ENCODE measurements at places on chromosomes 7 and 10.

DNA sequence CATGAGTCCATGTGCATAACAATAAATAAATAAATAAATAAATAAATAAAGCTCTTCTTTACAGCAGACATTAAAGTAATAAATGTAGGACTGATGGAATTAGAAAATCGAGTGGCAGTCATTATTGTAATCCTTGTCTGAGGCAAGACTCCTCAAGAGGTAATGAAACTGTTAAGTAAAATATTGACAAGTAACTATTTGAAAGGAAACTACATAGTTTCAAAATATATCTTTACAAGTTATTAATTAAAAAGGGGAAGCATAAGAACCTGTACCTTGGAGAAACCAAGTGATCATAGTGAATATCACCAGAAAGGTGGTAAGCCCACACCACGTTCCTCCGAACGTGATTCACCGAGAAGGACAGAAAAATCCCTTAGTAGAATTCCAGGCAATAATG lies 285.6 kb upstream of the SORCS1 start:
- DNase-seq, result no peak

DNA sequence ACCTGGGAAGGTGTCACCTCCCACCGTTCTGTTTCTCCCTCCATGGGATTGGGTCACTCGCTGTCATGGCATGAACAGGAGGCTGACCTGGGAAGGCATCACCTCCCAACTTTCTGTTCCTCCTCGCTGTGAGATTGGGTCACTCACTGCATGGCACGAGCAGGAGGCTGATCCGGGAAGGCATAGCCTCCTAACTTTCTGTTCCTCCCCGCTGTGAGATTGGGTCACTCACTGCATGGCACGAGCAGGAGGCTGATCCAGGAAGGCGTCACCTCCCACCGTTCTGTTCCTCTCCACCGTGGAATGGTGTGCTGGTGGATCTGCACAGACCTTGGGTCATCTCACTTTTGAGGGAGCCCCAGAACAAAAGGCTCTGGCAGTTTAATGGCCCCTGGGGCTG lies 239.2 kb upstream of the PRKCQ start:
- no peak for DNase-seq

DNA sequence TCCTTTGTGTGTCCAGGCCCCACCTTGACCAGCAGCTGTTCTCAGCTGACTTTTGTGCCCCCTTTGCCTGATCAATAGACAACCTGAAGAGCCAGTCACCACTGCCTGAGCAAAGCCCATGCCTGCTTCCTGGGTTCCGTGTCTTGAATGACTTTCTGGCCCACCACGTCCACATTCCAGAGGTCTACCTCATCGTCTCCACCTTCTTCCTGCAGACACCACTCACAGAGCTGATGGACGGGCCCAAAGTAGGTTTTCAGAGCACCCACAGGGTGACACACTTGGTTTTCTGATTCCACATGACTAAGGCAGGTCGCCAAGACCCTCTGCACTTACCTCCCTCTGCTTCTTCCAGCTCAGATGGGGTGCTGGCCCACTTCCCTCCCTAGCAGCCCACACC lies 126.8 kb downstream of the WDFY4 start:
- DNase-seq, result no peak

- no peak for DNase-seq
Measured at GRCh38 chr7:89401690-89402089, 606.2 kb upstream of the TEX47 start.

DNA sequence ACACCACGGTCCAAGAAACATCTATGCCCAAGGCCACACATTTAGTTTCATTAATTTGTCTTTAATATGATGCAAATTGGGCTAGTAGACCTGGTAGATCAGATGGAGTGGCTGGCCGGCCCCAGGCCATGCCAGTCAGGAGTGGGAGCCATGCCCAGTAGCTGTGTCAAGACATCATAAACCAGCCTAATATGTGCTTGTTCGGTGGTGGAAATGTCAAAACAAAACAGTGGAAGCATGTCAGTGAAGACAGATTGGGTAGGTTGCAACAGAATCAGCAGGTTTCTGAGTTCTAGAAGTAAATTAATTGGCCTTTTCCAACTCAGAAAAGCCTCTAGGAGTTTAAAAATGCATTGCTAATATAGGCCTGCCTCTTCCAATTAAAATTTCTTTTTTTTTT lies 124.7 kb downstream of the NRP1 start:
- no peak for DNase-seq

DNA sequence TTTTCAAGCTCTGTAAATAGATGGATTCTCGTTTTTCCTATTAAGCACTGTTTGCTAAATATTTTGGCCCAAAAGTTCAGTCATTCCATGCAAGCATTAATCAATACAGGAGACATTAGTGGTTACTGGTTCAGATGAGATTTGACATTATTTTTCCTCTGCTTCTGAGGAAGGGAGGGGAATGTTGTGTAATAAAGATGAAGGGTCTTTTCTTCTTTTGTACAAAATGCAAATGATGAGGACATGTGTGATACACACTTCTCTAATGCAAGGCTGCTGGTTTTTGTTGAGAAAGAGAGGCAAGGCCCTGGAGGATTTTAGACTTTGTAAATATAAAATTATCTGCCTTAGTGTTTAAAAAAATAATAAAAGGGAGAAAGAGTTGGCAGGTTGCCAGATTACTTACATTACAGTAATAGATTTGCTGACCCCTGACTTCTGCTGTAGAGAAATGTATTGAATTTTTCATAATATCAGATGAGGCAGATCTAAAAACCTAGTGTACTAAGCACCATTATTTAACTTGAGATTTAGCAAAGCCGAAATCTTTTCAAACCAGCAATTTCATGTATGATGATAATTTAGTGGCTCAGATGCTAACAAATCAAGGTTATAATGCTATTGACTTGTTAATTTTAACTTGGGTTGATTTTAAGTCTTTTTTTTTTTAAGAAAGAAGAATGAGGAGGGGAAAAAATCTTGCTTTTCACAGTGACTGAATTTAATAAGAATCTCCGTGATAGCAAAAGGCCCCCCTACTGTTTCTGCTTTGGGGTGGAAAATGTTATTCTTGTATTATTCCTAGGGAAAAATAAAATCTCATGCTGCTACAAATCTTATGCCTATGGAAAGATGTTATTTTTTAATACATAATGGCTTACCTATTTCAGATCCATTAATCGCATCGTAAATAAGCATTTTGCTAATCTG lies 180.1 kb downstream of the ARID5B start:
- DNase-seq, result no peak
